ENCODE measurements at places on chromosomes 5 and 9.

GRCh38 chr5:6692906-6693305, 20.3 kb upstream of the TENT4A start:
- no peak for DNase-seq

GRCh38 chr5:82396871-82397514, 118.8 kb upstream of the RPS23 start:
- DNase-seq, result no peak

DNA sequence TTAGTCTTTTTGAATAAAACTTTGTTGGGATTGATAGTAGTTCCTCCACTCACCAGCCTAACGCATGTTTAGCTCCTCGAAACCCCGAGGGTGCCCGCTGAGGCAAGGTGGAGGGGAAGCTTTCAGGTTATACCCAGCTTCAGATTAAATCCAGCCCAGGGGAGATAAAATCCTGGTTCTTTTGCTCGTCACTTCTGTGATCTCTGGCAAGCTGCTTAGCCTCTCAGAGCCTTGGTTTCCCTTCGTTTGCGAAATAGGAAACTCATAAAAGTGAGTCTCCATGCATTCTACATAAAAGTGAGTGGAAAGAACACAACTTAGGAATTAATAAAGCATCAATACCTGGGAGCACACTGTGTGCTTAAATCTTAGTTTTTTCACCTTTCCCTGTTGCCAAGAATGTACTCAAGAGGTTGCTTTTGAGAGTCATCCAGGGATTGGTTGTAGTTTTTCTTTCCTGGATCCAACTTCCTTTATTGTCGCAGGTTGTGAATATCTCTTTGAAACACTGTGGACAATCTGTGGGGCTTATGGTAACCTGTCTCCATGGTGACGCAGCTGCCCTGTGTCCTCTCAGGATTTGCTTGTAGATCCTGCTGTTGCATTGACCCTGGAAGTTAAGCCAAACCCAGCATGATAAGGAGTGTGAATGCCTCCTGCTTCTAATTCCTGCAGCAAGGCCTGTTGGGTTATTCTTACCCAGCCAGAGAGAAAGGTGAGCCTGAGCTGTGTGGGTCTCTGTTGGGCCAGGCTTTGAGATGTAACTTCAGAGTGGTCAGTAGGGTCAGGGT, 2.0 kb downstream of the GALNT12 start:
- DNase-seq, result no peak

DNA sequence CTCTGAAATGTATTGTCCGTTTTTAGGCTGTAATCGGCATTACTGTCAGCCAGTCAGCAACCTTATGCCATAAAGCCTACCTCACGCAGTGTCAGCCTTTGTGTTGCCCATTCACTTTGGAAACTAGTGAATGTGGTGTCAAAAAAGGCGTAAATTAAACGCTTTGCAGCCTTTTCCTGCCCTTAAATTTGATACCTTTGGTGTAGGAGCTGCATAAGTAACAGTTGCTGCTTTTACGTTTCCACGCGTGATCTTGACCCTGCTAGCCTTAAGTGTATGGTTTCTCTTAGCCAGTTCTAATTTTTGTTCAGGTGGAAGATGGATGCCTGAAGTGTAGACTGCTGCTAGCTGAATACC, 257.7 kb downstream of the EPB41L4A start:
- DNase-seq, result no peak

GRCh38 chr9:134936346-134937163, 18.8 kb upstream of the FCN1 start:
- DNase-seq, result no peak

DNA sequence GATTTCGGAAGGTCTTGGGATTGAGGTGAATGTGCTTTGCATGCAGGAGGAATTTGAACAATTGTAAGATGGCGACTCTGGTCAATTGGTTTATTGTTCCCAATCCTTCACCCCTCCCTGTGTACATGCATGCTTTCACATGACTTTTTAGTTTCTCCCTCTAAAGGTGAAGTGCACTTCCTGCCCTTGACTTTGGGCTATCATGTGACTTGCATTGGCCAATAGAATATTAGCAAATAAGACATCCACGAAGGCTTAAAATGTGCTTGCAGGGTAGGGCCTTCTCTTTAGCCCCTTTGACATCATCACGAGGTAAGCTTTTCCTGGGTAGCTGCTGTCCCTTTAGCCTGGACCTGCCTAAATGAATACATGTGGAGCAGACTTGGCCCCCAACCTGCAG, 8.1 kb upstream of the ZBTB43 start:
- DNase-seq, result no peak

DNA sequence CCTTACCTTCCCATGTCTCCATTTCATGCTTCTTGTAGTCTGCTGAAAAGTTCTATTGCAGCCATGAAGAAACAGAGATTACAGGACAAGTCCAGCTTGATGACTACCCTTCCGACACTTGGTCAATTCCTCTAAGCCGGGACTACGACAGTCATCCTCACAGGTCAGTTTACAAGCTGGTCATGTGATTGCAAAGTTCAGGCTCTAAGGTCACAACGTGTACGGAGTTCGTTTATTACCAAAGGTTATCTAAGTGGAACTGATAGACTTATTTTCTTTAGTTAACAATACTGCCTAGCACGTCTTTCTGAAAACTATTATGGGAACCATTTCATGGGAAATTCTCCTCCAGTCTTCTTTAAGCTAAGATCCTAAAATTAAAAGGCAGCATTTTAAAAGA, 88.5 kb upstream of the NR5A1 start:
- no peak for DNase-seq

DNA sequence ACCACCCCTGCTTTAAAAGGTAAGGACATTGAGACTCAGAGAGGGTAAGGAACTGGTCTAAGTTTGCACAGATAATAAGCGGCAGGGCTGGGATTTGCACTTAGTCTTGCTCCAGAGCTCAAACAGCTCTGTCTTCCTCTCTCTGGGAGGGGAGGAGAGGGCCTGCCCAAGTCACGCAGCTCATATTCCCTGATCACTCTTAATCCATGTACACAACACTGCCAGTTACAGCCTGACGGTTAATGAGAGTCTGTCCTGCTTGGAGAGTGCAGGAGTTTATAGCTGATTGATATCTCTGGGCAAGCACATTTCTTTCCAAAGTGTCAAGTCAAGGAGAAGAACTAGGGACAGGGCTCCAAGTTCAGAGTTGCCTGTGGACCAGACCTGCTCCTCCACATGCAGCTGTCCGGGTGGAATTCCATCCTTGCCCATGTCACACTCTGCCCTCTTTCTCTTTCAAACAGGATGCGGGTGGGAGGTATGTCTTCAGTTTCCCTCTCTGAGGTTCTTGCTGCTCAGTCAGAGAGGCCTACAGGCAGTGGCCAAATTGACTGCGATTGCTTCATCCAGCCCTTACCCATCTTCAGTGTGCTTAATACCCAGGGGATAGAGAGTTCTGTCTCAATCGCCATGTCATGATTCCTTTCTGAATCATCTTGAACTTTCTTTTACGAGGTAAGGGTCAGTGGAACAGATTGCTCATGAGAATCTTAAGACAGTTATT, 54.5 kb downstream of the GALNT12 start:
- no peak for DNase-seq

DNA sequence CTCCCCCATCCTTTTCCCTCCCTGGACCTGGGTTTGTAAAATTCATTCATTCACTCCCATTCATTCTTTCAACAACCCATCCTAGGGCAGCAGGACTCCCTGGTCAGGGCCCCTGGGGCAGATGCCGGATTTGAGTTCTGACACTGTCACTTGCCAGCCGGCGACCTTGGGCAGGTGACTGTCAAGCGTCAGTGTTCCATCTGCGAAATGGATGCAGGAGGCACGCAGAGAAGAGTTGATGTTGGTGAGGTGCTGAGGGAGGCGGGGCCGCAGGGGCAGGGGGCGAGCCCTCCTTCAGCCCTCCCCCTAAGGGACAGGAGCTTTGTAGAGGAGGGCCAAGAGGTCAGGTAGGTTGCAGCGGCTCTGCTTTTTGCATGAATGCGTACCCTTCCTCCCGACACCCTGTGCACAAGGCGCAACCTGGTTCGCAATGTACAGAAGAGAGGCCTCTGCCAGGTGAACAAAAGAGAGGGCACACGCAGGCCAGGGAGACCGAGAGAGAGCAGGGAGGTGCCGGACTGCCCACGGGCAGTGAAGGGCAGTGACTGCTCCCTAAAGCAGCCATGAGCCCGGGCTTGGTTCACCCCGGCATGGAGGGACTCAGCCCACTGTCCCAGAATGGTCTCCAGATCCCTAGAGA, 128.1 kb downstream of the BARX1 start:
- no peak for DNase-seq

DNA sequence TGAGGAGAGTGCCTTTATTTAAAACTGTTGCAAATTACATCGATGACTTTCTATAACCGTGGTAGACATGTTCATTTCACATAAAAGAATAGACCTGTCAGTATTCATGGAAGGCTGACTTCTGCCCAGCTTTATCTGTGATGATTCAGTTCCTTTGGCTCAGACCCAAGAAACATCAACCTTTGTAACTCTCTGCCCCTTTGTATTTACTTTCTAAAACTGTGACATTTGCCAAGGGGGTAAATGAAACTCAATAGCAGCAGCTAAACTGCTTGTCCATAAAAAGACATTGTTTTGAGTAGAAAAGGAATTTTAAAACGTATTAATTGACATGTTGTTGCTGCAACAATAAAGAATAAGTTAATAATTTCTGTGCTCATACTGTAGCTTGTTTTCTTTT, 137.8 kb upstream of the ANKH start:
- no peak for DNase-seq

DNA sequence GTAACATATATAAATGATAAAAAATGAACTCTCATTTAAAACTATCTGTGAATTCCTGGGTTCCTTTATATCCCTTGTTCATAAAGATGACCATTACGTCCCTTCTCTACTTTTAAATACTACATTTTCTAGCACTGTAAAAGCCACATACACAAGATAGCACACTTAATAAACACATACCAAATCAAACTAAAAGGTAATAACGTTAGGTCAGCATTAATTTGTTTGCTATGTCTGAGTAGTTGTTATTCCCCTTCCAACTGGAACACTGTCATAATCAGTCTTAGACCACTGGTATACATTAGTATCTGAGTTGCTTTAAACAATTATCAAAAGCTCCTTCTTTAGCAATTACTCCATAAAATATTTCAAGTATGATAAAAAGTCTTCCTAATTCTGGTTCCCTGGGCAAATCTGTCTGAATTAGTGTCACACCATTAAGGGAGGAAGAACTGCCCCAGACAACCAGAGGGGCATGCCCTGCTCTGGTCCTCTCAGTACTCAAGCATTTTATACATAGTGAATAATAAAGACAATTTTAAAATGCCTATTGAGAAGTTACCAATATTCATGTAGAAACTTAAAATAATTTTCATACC, 98.1 kb downstream of the RAPGEF6 start:
- no peak for DNase-seq
